Activated CD8-positive, alpha-beta memory T cell treated with anti-CD3 and anti-CD28 coated beads for 1 hour (primary cell): ENCODE measurements at places on chromosomes 2 and 18.
A peak's percentile ranks its signal among the peaks of the same experiment; 100 is the strongest.

- no peak for DNase-seq
These were observed 5.3 kb downstream of the ZEB2 start for GRCh38 chr2:144514616-144515091.

GRCh38 chr2:144595279-144595678 is 75.4 kb upstream of the ZEB2 start:
- DNase-seq: no peak

DNA sequence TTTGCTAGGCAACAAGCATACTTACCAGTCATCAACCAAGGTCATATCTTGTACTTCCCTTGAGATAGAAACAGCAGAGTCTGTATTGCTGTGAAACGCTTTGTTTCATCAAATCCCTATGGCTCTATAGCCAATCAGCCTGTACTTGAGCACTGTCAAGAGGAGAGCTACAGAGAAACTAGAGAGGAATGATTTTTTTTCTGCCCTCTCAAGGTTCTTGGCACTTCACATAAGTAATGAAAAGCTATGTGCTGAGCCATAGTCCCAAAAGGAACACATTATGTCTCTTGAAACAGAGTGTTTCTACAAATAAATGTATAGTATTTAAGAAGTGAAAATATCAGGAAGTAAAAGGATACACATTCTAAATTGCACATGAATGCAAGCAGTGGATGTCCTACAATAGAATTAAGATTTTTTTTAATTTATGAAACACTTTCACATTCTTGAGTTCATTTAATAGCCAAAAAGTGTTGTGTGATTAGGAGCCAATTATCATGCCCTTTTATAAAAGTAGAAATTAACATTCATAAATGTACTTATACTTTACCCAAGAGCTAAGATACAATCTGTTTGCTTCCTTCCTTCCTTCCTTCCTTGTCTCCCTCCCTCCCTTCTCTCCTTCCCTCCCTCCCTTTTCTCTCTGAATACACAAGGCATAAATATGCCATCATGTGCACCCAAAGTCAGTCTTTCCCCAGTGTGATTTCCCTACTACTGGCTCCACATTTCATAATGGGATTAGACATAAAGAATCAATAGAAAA is 131.8 kb downstream of the CSRNP3 start:
- no peak for DNase-seq

DNA sequence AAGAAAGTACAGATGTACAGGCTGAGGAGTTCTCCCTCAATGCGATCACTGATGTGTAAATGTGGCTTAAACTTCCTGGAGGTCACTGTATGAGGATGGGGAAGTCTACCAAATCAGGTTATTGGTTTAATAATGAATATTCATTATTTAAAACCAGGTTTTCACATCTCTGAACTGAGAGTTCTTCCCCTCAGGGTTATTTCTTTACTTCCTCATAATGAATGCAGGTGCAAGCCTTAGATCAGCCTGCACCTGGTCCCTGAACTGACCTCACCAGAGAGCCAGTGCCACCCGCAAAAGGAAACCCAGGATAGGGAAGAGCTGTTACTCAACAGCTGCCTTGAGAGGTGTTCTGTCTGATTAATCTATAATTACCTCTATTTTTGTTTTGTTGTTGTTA is 369.0 kb downstream of the EPHA4 start:
- no peak for DNase-seq

DNA sequence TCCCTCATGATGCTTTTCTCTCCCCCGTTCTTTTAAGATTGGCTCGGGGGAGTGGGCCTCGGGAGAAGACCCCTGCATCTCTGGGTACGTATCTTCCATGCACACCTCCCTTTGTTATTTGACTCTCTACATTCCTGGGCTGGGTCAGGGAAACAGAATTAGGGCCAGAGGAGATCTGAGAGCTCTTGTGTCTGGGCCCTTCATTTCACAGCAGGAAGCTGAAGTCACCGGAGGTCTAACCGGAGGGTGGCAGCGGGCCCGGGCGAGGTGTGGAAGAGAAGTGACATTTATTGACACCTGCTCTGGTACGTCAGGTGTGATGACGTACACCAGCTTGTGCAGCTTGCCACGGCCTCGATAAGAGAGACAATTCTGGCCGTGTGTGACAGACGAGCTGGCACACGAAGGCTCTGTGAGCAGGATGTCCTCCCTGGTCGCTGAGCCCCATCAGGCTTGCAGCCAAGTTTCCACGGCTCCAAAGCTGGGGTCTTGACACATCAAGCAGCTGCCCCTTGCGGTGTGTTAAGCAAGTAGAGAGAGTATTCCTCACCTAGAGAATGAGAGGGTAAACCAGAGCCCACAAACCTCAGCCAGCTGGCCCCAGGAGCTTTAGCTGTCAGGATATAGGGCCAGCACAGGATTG is 30.4 kb downstream of the TOGARAM2 start:
- DNase-seq: peak; percentile 57

DNA sequence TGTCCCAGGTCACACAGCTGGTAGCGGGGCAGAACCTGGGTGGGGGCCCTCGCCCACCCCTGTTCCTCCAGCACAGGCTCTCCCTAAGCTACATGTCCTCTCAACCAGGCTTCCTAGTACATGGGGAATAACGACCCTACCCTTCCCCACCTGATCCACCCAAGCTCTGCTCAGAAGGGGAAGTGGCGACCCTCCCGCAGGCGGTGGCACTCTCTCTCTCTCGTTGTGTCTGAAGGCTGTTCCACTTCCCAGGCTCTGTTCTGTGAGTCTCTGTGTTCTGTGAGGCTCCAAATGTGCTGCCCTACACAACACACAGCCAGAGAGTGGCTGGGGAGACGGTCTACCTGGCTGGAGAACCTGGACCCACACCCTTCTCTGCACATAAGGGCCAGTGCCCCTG is 135.8 kb downstream of the COPS8 start:
- no peak for DNase-seq

DNA sequence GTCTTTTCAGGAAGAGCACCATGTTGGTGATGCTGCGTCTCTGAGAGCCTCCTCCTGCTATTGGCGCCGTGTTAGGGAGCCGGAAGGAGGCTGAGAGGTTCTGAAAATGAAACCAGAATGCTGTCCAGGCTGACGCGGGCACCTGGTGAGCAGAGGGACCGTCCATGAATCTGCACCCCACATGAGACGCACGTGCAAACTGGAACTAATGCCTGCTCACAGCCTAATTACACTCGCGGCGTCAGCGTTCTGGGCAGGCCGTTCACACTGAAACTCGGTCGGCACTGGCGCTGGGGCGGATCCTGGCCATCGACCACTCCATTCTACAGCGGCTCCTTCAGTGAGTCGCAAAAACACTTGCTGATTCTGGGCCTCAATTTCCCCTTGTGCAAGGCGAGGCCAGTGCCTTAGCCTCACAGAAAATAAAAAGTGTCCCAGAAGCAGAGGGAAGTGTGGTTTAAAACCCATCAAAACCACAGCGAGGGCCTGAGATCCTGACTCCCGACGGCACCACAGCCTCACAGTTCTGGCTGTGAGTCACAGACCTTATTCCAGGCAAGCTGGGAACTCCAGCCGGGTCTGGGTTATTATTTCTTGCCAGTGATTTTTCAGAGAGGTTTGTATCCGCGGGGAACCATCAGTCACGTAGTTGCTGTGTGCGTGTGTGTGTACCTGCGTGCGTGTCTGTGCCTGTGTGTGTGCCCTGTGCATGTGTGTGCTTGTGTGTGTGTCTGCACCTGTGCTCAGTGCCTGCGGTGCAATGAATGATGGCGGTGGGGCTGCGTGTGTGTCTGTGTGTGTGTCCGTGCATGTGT is 49.1 kb upstream of the CTDP1 start:
- no peak for DNase-seq

- no peak for DNase-seq
These were observed 152.3 kb downstream of the MEIS1 start for GRCh38 chr2:66587216-66587615.

- DNase-seq: no peak
These were observed 152.6 kb downstream of the RTN4 start for GRCh38 chr2:54897420-54898310.

- DNase-seq: no peak
These were observed 202.7 kb downstream of the CYP26B1 start for GRCh38 chr2:71944806-71945602.

GRCh38 chr2:85734015-85734414 is 19.8 kb upstream of the ATOH8 start:
- no peak for DNase-seq

DNA sequence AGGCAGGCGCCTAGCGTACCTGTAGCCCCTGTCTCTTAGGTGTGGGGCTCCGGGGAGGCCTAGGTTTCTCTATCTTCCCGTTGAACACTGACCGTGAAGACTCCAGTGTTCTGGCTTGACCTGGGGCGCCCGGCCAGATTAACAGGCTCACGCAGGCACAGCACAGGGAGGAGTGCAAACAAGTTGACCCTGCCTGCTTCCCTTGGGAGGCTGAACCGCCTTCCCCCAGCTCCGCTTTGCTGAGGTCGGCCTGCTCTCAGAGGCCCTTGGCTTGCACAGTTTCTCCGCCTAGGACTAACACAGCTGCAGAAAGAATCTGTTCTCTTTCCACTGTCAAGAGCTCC is 567 bp downstream of the PCYOX1 start:
- no peak for DNase-seq

GRCh38 chr2:234983011-234983726 is 31.4 kb downstream of the SH3BP4 start:
- DNase-seq: no peak
